Astrocyte of the spinal cord (primary cell): ENCODE measurements at places on chromosomes 16 and 17.
A peak's percentile ranks its signal among the peaks of the same experiment; 100 is the strongest.

GRCh38 chr17:48576479-48577309 is 1.5 kb downstream of the HOXB4 start:
- DNase-seq: peak; percentile 68

GRCh38 chr17:74742153-74742515 is 5.1 kb downstream of the RAB37 start:
- DNase-seq: no peak

DNA sequence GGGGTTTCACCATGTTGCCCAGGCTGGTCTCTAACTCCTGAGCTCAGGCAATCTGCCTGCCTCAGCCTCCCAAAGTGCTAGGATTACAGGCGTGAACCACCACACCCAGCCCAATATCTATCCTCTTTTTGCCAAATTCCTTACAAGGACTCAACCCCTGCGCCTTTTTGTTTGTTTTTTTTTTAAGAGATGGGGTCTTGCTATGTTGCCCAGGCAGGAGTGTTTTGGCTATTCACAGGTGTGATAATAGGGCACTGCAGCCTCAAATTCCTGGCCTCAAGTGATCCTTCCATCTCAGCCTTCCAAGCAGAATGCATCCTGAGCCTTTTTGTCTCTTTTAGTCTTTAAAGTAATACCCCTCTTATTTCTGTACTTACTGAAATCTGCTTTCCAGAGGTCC is 17.0 kb downstream of the SP2 start:
- DNase-seq: no peak

DNA sequence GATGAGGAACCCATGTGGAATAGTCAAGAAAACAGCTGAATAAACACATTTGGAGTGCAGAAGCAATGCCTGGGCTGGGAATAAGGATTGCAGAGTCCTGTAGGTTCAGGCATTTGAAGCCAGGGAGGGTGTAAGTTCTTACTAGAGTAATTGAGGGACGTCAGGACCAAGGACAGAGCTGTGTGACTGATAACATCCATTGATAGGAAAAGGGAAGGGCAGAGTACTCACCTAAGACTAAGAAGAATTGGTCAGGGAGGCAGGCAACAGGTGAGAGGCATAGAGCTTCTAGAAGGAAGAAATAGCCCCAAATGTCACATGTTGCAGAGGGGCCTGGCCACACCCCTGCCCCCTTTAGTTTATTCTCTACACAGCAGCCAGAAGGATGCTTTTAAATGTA is 79.8 kb upstream of the TMEM132E start:
- DNase-seq: peak; percentile 7

DNA sequence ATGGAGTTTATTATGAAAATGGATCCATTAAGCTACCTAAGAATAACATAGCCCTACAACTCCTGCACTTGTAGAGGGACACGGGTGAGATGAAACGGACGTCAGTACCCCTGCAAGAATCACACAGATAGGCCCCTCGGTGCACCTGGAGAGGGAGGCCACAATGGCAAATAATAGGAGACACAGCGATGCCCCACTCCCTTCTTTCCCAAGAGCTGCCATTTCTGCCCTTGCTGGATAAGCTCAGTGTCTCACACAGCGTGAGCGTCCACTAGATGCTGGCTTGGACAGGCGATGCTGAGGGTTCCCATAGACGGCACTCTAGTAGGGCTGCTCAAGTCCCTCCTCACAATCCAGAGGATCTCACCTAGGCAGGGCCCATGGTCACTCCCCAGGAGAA is 67.8 kb downstream of the ADCY9 start:
- DNase-seq: no peak

- no peak for DNase-seq
Observed at GRCh38 chr17:42203354-42203753, 9.1 kb upstream of the GHDC start.
